ENCODE measurements at places on chromosomes 11 and 22.

DNA sequence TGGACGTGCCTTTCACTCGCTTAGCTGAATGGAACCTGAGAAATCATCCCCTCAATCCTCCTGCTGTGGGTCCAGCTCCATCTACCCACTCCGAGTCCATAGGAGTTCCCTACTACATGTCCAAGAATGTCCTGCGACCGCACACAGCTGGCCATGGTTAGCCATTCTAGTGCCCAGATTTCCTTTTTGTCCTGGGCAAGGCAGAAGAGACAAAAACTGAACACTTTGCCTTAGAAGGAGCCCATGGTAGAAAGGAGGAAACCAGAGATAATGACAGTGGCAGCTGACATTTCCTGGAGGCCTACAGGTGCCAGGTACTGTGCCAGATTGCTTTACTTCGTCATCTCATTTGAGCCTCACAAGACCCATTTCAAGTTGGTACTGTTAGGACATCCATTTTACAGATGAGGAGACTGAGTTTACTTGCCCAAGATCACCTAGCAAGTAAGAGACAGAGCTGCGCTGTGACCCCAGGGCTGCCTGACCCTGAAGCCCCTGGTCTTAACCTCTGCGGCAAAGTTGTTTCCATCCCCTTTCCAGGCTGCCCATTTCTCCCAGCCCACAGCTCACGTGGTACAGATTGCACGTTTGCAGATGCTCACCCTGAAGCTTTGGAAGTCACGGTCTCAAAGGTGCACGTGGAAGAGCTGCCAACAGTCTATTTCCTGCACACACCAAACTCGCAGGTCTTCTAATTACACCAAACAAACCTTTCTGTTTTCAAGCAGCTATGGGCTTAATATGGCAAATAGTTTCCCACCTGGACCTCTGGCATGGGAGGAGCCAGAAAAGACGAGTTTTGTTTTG is 112.7 kb downstream of the ZBTB16 start:
- no peak for DNase-seq

- DNase-seq, result no peak
Measured at GRCh38 chr11:30360741-30361140, 37.8 kb downstream of the ARL14EP start.

DNA sequence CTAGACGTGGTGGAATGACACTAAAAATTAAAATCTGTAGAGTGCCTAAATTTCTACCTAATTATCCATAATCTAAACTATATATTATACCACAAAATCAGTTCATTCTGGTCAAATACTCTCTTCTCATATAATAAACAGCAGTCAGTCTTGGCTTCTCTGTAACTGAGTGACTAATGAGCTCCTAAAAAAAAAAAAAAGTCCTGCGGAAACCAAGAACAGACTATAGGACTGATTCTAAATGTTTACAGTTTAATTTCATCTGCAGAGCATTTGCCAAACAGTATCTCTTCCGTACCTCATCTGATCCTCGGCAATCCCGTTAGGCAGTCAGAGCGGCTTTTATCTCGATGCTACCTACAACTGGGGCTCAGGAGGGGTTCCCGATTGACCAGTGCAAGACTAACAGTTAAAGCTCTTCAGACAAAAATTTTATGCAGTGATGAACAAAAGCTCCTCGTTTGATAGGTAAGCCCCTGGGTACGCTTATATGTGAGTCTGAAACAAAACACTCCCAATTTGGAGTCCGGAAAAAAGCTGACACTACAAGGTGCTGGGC is 686 bp downstream of the KIF18A start:
- no peak for DNase-seq

DNA sequence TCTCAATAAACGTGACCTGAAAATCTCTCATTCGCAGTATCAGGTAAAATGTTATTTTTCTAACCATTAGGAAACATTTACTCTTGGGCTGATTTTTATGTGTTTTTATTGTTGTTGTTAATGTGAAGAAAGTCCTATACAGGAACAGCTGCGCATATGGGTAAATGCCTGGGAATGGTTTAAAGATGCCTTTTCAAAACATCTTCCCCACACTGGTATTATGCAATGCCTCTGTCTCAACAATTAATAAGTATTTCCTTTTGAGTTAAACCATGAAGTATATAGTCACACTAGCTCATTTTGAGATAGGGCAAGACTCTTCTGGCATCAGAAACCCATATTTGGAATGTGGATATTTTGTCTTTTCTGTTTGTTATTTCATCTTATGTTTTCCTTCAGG is 13.7 kb upstream of the LIN7C start:
- no peak for DNase-seq

- no peak for DNase-seq
Measured at GRCh38 chr22:30371321-30371720, 14.5 kb downstream of the CCDC157 start.

DNA sequence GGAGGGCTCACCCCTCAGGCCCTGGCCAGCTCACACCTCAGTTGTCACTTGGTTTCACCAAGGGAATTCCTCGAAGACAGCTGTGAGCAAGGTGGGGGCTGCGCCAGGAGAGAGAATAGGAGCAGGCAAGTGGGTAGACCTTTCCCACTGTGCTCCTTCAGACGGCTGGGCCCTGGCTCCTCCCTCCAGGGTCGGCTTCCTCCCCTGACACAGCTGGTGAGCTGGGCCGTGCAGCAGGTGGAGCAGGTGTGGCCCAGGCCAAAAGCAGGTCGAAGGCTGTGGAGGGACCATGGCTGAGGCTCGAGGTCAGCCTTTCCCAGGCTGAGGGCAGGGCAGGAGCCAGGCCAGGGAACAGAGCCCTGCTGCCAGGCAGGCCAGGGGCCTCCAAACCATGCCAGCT is 12.5 kb upstream of the MYRF start:
- no peak for DNase-seq

DNA sequence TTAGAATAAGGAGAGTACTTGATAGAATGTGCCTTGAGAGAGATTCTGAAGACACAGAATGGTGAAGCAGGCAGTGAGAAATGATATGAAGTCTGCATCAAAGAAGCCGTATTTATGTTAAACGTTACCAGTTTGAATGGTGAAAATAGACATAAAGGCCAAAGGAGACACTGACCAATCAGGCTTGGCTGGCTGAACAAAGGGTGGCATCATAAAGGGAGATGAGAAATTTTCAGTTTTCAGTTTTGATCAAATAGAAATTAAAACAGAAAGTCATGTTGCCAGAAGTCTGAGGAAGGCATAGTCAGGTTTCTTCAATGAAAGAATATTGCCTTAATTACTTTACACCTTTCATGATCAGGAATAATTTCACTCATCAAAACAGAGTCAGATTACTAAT is 6.6 kb downstream of the OR51F1 start:
- DNase-seq, result no peak

- DNase-seq, result peak; percentile 55
Measured at GRCh38 chr11:95231881-95232605, 1.0 kb upstream of the SESN3 start.

GRCh38 chr11:131481971-131482370 is 111.6 kb downstream of the NTM start:
- DNase-seq, result no peak
